ENCODE measurements at places on chromosomes 2 and 18.

- no peak for DNase-seq
Measured at GRCh38 chr18:21406116-21406515, 164.1 kb downstream of the GREB1L start.

- no peak for DNase-seq
Measured at GRCh38 chr18:47163241-47163640, 12.9 kb downstream of the IER3IP1 start.

GRCh38 chr2:3761272-3761671, 57.9 kb downstream of the DCDC2C start:
- DNase-seq: no peak

- no peak for DNase-seq
Measured at GRCh38 chr18:56003720-56004088, 415.7 kb upstream of the TCF4 start.

DNA sequence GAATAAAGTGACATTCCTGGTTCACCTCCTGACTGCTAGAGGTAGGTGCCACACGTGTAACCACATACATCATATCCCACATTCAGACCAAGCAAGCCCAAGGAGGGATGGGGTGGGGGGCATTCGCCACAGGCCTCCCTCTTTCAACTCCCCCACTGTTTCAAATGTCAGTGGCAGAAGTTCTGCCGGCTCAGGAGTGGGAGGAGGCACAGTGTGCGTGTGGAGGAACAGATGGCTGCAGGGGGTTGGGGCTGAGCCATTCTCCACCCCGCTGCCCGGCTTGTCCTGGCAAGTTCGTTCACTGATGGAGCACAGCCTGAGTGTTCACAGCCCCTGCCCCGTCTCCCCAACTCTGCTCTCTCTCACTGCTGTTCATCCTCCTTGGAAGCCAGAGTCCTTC, 75.4 kb upstream of the TANC1 start:
- DNase-seq: no peak

- no peak for DNase-seq
Measured at GRCh38 chr2:163633291-163633690, 102.5 kb downstream of the FIGN start.

GRCh38 chr2:221334481-221335218, 237.5 kb downstream of the EPHA4 start:
- DNase-seq: no peak

DNA sequence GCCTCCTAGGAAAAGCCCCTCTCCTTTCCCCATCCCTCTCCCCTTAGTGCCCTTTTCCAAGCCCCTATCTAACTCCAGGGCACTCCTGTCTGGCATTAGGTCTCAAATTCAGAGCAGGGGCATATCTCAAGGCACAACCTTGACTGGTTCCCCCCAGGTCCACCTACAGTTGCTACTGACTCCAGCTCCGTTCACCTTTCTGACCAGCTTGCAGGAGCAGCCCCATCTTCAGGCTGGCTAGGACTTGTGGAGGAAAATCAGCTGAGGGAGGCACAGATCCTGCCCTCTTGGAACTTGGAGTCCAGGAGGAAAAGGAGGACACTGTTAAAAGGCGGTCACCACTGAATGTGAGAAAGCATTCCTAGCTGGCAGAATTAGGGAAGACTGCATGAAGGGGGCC, 152.4 kb downstream of the ZFP36L2 start:
- no peak for DNase-seq

GRCh38 chr18:54444319-54444914, 86.7 kb downstream of the C18orf54 start:
- DNase-seq: peak; percentile 9

GRCh38 chr2:168583710-168584521, 127.8 kb downstream of the CERS6 start:
- DNase-seq: no peak

DNA sequence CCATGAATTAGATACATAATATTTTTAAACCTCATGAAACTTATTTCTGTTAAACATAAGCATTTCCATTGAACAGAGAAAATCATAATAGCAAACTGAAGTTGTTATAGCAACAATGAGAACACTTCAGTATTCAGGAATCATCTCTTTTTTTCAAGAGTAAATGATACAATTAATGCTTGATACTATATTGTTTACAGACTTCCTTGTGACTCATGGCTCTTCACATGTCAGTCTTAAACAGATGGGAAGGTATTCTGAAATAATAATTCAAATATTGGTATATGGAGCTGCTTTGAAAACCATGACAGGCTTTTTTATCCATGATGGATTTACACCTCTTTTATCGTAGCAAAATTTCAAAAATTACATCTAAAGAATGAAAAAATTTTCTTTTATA, 226.5 kb upstream of the RBMS1 start:
- DNase-seq: no peak

- DNase-seq: no peak
Measured at GRCh38 chr2:121178730-121179129, 106.3 kb downstream of the TFCP2L1 start.
